ENCODE measurements at places on chromosomes 1 and 21. TPM values are rescaled to one million over a fixed set of nuclear protein-coding genes. Genes with fewer than 3 reads are reported as not detected.

DNA sequence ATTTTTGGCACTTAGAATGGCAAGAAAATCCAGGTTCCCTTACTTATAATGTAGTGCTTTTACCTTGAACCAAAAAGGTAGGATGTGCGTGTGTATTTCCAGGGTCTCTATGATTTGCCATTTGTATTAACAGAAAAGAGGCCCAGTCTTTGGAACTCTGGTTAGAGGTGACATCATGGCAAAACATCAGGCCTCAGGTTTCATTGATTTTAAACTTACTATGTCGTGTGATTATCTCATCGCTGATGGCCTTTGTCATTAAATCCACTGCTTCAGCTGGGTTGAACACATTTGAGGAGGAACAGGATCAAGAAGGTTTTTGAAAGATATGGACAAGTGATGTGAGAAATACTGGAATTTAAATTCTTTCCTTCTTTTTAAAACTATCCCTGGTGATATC is 95.2 kb downstream of the PBX1 start:
- no peak for DNase-seq

DNA sequence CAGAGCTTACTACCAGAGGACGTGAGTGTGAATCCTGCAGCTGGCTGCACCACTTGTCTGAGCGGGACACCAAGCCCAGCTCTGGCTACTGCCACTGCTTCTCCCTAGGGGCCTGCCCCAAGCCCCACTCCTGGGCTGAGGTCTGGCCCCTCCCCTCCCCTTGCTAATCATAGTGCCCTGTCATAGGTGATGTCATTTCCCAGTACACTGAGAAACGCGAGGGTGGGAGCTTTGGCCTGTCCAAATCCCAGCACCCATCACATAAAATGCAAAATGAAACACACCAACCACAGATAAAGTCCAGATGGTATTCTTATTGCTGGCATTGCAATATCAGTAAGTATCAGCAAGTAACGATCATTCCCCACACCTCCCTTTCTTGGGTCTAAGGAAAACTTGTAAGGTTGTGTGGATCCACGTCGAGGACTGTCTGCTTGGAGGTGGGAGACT is 77.7 kb downstream of the TOMM20 start:
- DNase-seq = no peak

GRCh38 chr1:150151291-150152181 is 1.8 kb downstream of the PLEKHO1 start:
- no peak for DNase-seq

DNA sequence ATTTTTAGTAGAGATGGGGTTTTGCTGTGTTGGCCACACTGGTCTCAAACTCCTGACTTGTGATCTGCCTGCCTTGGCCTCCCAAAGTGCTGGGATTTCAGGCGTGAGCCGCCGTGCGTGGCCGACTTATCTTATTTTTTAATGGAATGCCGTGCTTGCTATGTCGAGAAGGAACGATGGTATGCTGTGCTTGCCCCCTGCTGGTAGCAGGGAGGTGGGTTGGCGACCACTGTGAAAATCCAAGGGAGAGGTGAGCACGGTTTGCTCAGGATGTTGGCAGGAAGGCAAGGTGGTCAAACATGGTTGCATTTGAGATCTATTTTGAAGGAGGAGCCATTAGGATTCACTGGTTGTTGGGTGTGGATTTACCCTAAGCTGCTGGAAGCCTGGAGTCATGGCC is 45.8 kb upstream of the RCC2 start:
- no peak for DNase-seq

The HAPLN2 gene
- 0.43 TPM for polyA plus RNA-seq

DNA sequence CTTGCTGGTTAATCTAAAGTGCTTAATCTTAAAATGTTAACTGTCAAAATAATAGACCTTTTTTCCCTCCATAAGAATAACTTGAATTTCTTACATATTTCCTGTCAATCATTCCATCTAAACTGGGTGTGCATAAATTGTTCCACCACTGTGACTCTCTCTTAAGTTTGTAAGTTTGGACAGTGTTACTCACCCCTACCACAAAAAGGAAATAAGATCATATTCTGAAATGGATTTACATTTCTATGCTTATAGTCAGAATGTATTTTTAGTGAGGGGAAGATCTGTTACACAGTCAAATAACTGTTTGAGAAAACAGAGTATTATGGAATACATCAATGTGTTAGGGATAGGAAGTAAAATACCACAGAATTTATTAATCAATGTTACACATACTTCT is 109.6 kb upstream of the DPYD start:
- no peak for DNase-seq

GRCh38 chr1:234768171-234768568 is 158.2 kb upstream of the IRF2BP2 start:
- no peak for DNase-seq

DNA sequence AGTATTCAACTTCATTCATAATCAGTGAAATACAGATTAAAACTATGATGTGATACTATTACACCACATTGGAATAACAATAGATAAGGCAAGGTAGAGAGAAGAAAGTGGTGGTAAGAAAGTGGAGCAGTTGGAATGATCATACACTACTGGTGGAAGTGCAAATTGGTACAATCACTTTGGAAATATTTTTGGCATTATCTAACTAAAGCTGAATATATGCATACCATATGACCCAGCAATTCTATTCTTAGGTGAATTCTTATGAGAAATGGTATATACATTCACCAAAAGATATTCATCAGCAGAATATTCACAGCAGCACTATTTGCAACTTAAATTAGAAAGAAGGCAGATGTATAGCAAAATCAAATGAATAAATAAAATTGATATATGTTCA is 21.4 kb upstream of the PTPRC start:
- DNase-seq = no peak

GRCh38 chr21:45838634-45839033 is 142.9 kb upstream of the COL6A1 start:
- DNase-seq = no peak

DNA sequence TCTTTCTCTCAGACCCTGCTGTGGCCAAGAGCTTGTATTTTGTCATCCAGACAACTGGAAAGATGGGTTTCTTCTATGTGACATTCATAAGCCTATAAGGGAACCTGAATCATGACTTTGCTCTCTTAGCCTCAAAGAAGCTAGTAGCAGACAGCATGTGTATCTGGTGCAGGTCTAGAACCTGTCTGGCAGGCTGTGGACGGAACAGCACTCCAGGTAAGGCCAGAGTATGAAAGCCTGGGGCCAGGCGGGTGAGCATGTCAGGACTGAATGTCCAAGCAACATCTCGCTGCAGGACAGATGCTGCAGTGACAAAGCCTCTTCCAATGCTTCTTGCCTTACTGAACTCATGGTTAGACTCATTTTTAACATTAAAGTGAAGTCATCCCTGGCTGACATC is 32.8 kb downstream of the AKNAD1 start:
- DNase-seq = no peak

DNA sequence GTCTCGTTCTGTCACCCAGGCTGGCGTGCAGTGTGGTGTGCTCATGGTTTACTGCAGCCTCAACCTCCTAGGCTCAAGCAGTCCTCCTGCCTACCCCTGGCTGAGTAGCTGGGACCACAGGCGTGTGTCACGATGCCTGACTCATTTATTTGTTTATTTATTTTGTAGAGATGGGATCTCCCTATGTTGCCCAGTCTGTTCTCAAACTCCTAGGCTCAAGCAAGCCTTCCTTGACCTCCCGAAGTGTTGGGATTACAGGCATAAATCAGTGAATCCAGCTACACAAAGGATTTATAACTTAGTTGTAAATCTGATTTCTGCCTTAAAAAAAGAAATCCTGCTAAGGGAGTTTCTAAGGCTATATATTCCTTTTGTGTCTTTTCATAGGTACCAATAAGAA is 30.5 kb upstream of the ZNF496 start:
- DNase-seq = no peak

GRCh38 chr1:234735476-234735875 is 125.5 kb upstream of the IRF2BP2 start:
- DNase-seq = no peak

The C1orf210 gene
- polyA plus RNA-seq = not detected

The LDLRAD1 gene
- polyA plus RNA-seq = not detected

DNA sequence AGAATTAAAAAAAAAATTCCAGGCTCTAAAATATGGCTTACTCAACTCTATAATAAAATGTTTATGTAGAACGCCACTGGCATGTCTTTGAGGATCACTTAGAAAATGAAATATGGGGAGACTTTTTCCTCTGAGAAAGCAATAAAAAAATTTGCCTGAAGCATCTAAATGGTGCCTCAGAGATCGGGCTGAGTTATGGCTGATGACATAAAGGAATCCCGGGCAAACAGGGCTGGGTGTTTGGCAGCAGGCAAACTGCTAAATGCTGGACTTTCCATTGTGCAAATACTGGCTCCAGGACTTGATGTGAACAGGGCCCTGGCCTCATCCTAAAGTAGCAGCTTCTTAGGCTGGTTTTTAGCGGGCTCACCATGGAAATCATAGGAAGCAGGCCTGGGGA is 44.5 kb upstream of the C1orf87 start:
- DNase-seq = peak; percentile 37

The GNG4 gene
- 0.28 TPM for polyA plus RNA-seq

GRCh38 chr1:39596163-39596562 is 19.6 kb upstream of the PABPC4 start:
- no peak for DNase-seq

The TGFB2 gene
- polyA plus RNA-seq = 54.3 TPM

- peak; percentile 43 for DNase-seq
These were observed 5.5 kb upstream of the RNF223 start for GRCh38 chr1:1079408-1080121.

The KCNK2 gene
- 1.7 TPM for polyA plus RNA-seq

- DNase-seq = peak; percentile 49
These were observed at the start of gene LMX1A for GRCh38 chr1:165355977-165356811. TSS of gene LMX1A (minus strand) at chr1:165356715. CDS start at chr1:165355559, 1,156 bp downstream.

GRCh38 chr1:22434717-22435116 is 16.9 kb upstream of the ZBTB40 start:
- no peak for DNase-seq

The ELF3 gene
- polyA plus RNA-seq = 0.15 TPM

The GIPC2 gene
- 0.94 TPM for polyA plus RNA-seq

- DNase-seq = peak; percentile 6
These were observed 68.4 kb downstream of the USP24 start for GRCh38 chr1:55146781-55147180.

The RNF223 gene
- polyA plus RNA-seq = 0.31 TPM

GRCh38 chr1:48823168-48823567 is 46.5 kb upstream of the BEND5 start:
- DNase-seq = no peak

DNA sequence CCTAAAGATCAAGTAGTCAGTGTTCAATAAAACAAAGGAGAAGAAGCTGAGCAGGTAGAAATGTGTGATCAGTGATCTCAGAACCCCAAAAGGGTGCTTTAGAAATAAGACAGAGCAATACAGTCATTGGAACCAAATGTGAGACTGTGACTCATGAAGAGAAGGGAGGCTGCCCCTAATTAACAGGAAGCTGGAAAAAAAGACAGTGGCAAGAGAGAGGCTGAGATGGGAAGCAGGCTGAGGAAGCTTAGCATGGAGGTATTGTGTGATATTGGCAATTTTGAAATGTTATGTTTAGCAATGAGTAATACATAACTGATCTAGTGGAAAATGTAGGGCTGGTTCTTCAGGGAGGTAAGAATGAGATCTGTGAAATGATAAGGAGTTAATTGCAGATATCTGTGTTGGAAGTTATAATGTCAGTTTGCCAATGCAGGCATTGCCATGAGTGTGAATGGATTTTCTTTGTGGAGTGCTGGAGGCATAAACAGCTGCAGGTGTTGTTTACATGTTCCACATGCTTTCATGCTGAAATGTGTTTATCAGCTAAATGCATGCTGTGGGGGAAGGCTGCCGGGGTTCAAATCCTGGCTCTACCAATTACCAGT is 90.6 kb upstream of the CACNA1E start:
- DNase-seq = no peak

- DNase-seq = no peak
These were observed 40.9 kb downstream of the RGS5 start for GRCh38 chr1:163161841-163162240.

The ZBTB17 gene
- polyA plus RNA-seq = 24.5 TPM

The CFHR2 gene
- not detected for polyA plus RNA-seq

The SFN gene
- polyA plus RNA-seq = 1.1 TPM

DNA sequence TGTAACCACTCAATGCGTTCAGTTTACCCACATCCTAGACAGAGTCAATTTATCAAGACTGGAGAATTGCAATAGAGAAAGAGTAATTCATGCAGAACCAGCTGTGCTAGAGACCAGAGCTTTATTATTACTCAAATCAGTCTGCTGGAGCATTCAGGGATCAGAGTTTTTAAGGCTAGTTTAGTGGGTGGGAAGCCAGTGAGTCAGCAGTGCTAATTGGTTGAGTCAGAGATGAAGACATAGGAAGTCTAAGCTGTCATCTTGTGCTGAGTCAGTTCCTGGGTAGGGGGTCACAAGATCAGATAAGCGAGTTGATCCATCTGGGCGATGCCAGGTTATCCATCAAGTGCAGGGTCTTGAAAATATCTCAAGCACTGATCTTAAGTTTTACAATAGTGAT is 499.6 kb downstream of the MRPL39 start:
- DNase-seq = no peak

The PCP4 gene
- polyA plus RNA-seq = 1.9 TPM

The LCE1F gene
- not detected for polyA plus RNA-seq

GRCh38 chr21:29441651-29442050 is 142.9 kb downstream of the BACH1 start:
- DNase-seq = no peak

- no peak for DNase-seq
These were observed 142.3 kb upstream of the EDN2 start for GRCh38 chr1:41626616-41627375.

The MROH9 gene
- 0.09 TPM for polyA plus RNA-seq

The FCGR3B gene
- polyA plus RNA-seq = not detected

GRCh38 chr21:24007592-24007991 is 1599.7 kb downstream of the MRPL39 start:
- no peak for DNase-seq

GRCh38 chr1:54537611-54538010 is 10.4 kb upstream of the ACOT11 start:
- DNase-seq = no peak

The AGO1 gene
- 9.4 TPM for polyA plus RNA-seq

DNA sequence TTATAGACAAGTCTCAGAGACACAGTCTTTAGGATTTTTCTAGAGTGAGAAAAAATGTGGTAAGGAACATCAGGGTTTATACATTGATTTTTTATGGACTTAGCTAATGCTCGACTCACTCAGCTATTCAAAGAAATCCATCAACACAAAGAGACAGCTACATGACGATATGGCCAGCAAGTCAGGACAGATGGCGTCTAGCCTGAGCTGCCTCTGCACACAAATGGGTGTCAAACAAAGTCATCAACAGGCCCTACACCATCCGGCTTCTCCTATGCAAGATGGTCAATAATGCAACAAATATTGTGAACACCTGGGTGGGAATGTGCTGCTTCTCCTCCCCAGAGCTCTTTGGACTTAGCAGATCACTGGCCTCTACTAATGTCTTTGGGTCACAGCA is 13.3 kb upstream of the ERICH3 start:
- DNase-seq = no peak

- no peak for DNase-seq
These were observed 940 bp downstream of the SRRM1 start for GRCh38 chr1:24644100-24644384.

- DNase-seq = no peak
These were observed 3.4 kb upstream of the COL6A2 start for GRCh38 chr21:46094401-46095082.

The AK5 gene
- 6.6 TPM for polyA plus RNA-seq

All from hindlimb muscle (tissue), 1 donor.